ENCODE measurements at places on chromosomes 1 and 21.

GRCh38 chr1:20660363-20660762 lies 806 bp downstream of the DDOST start:
- DNase-seq, result no peak

DNA sequence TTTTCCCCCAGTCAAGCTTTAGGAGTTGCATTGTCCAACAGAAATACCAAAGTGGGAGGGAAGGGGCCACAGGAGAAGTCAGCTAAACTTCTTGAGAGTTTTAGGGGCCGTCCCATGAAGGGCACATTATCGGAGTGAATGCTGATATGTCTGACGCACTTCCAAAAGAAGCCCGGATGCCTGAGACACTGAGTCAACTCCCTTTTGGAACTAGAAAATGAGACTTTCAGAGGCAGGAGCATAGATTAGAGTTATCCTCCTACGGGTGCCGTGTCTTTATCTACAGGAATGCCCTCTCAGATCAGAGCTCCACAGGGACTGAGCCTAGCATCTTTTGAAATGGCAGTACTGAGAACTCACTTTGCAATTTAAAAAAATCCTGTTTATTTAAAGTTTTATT lies 13.1 kb downstream of the ACTN2 start:
- DNase-seq, result no peak

- DNase-seq, result no peak
Measured at GRCh38 chr21:27047283-27047657, 80.4 kb upstream of the ADAMTS5 start.

DNA sequence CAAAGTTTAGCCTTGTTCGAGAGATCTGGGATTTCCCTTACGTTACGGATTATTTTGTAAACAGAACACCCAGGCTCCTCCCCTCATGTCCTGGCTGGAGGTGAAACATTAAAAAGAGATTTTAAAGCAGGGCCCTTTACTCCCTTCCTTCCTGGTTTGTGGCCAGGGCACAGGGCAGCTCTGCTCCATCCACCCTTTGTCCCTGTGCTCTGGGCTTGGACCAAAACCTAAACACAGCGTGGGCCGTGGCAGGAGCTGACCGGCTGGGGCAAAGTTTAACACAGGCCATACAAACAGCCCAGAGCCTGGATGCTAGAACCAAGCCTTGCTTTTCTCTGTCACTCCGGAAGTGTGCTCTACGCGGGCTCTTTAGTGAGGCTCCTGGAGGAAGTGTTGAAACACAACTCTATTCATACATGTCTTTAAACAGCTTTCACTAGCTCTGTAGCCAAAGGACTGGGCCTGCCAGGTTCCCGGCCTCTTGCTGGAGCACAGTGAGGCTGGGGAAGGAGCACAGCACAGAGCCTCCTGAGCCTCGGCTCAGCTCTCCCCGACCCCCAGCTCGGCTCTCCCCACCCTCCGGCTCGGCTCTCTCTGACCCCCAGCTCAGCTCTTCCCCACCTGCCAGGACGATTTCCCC lies 84.7 kb downstream of the PDE9A start:
- peak; percentile 29 for DNase-seq

DNA sequence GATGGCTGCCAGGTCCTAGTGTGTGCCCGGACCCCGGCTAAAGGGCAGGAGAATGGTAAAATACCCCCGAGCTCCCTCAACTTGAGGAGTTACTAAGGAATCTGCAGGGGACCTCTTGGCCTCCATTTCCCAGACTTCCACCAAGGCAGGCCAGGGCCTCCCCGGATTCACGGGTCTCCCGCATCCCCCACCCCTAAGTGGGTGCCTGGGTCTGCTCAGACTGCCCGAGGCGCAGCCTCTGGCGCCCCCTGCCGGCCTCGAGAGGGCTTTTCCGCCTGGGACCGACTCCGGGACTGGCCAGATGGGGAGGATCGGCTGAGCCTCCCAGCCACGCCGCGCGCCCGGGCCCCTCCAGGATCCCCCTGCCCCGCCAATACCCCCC lies 1.7 kb downstream of the PLEKHG5 start:
- peak; percentile 69 for DNase-seq

All from activated CD4-positive, alpha-beta T cell treated with anti-CD3 and anti-CD28 coated beads, Interleukin-2, amount 50 U/mL, for 4 hours (primary cell).